ENCODE measurements at places on chromosomes 2 and 18.

DNA sequence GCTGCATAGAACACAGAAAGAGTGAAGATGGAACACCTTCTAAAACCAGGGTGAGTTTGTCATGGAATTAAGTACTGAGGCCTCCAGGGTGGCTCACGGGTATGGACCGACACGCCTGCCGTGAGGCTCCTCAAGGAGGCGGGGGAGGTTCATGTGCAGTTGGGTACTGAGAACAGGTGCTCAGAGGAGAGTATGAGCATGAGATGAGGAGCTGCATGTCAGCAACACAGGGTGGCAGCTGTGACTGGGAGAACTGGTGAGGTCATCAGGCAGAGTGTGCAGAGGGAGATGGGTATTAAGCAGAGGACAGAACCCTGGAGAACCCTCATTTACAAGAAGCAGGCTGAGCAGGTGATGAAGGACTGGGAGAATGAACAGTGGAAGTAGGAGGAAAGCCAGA, 63.2 kb upstream of the KLHL29 start:
- DNase-seq, result no peak

GRCh38 chr2:116499389-116499788, 1315.1 kb upstream of the DDX18 start:
- DNase-seq, result no peak

DNA sequence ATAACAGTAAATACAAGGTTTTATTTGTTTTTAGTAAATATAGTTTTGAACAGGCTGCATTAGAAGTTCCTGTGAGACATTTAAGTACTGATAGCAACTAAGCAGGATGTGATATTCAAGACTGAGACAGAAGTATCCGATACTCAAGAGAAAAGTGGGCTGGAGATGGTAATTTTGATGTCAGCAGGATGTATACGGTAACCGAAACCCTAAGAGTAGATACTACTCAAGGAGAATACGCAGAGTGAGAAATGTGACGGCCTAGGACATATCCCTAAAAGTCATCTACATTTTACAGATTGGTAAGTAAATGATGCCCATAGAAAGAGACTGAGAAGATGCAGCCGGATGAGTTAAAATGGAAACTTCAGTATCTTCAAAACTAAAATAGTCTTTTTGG, 115.4 kb downstream of the GORASP2 start:
- no peak for DNase-seq

- no peak for DNase-seq
These were observed 64.5 kb downstream of the UXS1 start for GRCh38 chr2:106129592-106129991.

- no peak for DNase-seq
These were observed 19.8 kb downstream of the FER1L5 start for GRCh38 chr2:96662360-96662759.

DNA sequence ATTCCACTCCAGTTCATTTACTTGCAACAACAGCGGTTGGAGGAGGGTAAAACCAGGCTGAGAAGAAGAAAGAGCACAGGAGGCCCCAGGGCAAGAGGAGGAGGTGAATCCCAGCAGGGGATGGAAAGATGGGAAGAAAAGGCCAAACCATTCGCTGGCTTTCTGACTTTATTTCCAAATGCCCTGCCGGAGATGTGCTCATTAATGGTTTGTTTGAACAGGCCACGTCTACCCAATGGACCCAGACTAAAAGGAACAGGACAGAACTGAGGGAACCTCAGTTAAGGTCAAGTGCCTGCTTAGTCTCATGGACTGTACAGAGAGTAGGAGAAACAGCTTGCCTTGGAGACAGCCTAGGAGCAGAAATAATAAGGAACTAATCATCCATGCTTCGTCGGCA, 121.6 kb upstream of the NDUFV2 start:
- DNase-seq, result no peak

Measured in NCI-H524 treated with DMSO at 0.1 percent for 48 hours (cell line).